OCI-LY7 (cell line): ENCODE measurements at places on chromosomes 6 and 20.

DNA sequence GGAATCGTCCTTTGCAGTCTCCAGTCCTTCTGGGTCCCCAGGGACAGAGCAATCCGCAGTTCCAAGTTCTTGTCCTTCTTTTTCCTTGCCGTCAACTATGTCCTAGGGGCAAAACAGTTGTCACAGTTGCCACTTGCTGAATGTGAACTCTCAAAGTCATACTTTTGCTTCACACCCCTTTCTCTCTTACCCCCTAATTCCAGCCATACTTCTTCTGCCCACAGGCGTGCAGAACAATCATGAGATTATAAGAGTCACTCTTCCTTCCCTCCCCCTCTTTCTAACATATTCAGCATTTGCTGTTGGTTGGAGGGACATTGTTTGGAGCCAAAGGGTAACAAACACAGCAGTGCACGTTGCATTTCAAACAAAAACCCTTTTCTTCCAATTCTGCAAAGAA lies 74.4 kb downstream of the BCAS1 start:
- DNase-seq = no peak

DNA sequence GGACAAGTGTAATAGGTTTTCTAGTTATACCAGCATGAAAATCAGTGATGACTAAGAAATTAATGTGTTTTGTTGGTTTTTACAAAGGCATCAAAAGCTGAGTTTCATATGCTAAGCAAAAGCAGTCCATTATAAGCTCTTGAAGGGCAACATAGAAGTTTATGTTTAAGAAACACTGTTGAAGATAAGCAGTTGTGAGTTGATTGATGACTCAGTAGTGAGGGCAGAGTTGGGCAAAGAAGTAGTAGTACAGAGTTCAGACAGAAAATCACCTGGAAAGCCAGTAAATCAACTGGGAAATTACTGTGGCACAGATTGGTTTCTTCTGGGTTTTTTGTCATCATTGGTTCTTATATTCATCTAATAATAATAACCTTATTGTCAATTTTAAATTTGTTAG lies 78.0 kb upstream of the SMIM8 start:
- DNase-seq = no peak

DNA sequence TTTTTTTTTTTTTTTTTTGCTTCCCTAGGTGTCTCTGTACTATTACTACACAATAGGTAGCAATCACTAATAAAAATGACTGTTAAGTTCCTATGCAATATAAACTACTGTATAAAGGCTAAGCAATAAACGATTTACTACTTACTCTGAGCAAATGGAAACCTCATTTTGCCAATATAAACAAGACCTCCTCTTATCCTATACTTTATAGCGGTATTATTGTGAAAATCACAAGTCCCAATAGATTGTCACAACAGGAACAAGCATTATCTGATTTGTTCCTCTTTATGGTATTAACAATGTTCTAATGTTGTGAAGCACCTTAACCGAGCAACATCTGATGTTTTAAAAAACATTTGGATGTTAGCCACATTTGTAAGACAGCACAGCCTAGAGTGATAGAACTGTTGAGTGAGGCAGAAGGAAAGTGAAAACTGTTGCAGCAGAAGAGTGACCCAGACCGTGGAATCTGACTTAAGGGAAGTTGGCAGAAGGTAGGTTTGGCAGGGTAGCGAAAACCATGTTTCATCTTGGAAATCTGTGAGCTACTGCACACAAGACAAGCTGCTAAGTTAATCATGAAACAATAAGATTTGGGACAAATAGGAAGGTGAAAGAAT lies 94.2 kb downstream of the MYLK4 start:
- DNase-seq = no peak

GRCh38 chr20:32621071-32621890 lies 36.1 kb upstream of the NOL4L start:
- DNase-seq = no peak

DNA sequence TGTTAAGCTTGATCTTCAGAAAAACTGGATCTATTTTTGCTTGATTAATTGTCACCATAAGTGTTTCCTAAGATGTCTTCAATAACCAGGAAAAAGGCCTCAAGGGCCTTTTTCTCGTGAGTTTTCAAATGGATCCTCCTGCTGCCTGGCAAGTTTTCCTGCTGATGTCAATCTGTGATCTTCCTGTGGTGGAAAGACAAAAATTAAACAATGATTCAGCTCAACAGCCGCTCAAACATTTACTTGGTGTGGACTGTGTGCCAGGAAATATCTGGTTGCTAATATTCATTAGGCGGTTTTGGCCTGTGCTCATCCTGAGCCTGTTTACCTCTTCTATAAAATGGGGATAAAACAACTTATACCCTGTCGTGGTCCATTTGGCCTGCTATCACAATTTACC lies 35.4 kb upstream of the SSTR4 start:
- DNase-seq = no peak

- no peak for DNase-seq
Observed at GRCh38 chr6:160962835-160963623, 28.5 kb upstream of the MAP3K4 start.
